ENCODE measurements at places on chromosomes 3 and 15.

DNA sequence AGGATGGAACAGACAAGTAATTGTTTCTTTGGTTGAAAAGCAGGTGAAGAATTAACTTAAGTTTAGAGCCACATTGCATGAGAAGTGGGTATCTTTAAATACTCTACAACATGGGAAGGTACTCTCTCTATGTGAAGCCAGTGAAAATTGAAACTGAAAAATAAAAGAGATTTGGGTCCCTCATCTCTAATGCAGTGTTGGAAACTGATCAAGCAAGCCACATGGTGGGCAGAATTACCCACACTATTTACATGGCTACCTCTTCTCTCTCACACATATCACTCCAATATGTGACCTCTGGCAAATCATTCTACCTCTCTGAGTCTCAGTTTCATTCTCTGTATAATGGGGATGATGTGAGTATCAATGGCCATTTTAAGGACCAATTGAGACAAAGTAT lies 339.0 kb downstream of the IL5RA start:
- DNase-seq = no peak

DNA sequence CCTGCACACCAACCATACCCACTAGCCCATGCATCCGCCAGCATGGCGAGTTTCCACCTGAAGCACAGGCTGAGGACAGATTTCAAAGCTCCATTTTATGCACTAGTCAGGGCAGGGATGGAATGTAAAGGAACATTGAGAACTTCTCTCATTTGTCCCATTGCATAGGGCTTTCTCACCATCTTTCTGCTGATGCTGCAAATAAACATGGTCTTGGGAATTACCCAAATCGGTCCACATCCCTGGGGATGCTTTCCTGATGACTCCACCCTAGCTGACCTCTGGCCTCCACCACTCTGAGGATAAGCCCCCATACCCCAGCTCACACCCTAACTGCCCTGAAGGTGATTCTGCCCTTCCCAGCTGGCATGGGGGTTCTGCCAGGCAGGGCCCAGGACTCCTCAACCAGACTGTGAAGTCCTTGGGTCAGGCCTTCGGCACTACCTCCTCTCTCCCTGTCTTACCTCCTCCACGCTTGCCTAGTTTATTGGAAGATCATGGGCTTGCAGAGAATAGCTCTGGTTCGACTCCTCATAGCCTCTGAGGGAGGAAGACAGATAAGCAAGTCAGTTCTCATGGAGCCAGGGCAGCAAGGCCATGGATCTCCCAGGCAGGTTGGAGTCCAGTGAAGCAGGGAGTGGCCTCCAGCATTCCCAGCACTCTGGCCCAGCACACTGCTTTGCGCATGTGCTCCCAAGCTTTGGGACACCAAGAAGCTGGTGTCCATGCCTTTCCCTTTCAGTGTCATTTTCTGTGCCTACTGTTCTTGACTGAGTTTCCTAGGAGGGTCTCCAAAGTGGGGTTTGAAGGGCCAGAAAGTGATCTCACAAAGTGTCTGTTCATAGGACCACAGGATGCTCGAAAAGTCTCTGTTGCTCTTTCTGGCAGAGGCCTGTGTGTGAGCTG lies 27.6 kb upstream of the XYLB start:
- no peak for DNase-seq

- no peak for DNase-seq
Observed at GRCh38 chr3:8325306-8325705, 176.3 kb upstream of the LMCD1 start.

- no peak for DNase-seq
Observed at GRCh38 chr15:60704129-60704528, 225.2 kb upstream of the ICE2 start.

DNA sequence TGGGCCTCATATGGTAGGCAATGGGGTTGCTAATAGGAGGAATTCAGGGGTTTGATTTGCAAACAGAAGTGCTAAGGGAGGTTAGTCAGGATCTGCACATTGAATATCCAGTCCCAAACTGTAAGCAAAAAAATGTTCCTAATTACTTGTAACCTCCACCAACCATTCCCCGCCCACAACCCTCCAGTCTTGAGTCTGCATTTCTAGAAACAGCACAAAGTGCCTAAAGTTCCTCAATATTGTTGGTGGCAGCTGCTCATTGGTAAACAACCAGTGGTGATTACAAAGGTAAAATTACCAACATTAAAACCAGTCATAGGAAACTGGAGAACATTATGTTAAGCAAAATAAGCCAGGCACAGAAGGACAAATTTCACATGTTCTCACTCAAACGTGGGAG lies 18.9 kb downstream of the HDC start:
- no peak for DNase-seq

DNA sequence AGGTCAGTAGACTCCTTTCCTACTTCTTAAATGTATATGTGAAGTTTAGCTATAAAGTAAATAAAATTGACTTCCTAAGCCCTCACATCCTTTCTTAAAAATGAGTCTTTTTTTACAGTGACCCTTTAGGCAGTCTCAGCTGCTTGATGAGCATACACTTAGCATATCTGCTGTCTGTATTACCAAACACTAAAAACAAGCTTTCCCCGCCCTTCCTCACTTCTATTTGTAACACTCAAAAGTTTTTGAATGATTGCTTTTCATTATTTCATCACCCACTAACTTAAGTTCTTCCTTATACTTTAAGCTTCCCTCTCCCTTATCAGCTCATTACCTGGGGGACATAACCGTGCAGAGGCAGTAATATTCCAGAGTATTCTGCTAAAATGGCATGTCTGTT lies 89.4 kb downstream of the PLOD2 start:
- DNase-seq = no peak

DNA sequence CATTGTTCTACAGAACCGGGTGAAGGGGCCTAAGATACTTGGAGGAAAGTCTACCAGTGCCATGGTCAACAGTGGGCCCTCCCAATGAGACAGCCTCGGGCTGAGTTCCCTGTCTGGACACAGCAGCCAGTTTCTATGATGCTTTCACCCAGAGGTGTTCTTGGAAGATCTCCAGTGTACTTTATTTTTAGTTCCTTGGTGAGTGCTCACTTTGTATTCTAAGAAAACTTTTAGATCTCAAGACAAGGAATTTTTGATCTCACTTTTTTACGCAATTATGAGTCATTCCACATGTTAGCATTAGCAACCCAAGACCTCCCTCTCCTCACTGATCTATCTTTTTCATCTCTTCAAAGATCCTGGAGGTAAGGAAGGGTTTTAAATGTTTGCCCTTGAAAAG lies 287.7 kb downstream of the RORA start:
- no peak for DNase-seq

DNA sequence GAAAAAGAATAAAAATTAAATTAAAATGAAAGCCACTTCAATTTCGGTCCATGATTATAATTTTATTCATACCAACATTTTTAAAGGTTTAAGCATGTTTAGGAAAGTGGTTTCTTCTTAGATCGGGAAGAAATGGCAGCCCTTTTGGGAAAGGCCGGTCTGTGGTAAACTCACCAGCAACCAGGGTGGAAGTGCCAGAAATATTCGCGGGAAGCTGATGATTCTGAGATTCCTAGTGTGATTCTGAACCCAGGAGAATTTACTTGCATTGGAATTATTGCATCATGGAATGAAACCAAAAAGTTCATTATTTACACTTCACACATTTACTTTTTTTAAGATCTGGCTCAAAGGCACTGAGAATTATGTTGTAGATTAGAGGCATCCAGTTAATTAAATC lies 97.2 kb upstream of the CCNL1 start:
- no peak for DNase-seq

- DNase-seq = no peak
Observed at GRCh38 chr3:136844724-136845123, 17.3 kb upstream of the NCK1 start.

DNA sequence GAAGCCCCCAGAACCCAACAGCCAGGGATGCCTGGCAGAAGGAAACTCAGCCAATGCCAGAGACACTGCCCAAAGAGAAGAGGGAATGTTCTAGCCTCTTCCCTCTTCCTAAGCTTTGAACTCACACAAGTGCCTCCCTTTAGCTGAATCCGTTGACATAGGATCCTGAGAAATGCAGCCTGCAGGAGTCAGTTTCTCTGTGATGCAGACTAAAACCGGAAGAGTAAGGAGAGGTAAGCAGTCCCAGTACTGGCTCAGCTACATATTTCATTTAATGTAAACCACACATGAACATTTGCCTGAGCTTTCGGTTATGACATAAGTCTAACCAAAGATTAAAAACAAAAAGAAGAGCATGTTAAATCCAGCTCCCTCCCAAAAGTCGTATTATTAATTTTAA lies 768.7 kb downstream of the TBL1XR1 start:
- DNase-seq = no peak

DNA sequence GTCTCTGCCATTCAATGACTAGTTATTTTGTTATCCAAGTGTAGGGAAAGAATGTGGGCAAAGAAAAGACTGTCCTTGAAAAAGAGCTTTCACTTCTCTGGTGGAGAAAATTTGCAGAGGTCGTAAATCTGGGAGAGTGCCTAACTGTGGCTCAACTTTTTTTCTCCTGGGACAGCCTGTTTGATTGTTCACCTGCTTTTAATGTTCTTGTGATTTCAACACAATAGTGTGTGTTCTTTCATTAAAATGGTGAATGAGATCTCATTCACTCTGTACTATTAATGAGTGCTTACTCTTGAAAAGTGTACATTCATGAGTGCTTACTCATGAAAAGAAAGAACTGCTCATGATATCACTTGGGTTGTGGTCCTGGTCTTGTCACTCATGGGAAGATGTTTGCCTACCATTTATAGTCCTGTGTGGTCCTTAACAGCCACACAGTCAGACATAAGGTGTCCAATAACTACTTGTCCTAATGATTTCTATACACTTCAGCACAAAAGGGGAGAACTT lies 567.3 kb downstream of the GRM7 start:
- DNase-seq = no peak

DNA sequence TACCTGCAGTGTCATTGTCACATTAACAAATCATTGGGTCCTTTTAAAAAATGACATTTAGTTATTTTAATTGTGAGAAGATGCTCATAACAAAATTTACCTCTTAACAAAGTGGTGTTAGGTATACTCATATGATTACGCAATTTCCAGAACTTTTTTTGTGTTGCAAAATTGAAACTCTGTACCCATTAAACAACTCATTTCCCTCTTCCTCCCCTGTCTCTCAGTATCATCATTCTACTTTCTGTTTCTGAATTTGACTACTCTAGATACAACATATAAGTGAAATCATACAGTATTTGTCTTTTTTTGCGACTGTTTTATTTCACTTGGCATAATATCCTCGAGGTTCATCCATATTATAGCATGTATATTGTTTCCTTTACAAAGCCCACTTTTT lies 58.7 kb upstream of the CHST2 start:
- no peak for DNase-seq

- no peak for DNase-seq
Observed at GRCh38 chr15:77032052-77032646, 37.2 kb downstream of the PSTPIP1 start.

DNA sequence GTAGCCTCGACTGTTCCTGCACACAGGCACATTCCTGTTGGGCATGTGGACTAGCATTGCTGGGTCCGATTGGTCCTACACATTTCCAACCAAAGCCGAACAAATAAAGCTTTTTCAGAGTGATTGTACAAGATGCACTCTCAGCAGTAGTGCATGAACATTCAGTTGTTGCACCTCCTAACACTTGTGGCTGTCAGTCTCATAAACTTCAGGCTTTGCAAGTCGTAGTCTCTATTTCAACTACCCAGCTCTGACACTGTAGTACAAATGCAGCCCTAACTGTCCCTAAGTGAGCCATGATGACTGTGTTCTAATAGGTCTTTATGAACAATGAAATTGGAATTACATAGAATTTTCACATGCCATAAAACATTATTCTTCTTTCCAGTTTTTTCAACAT lies 281.7 kb upstream of the ATP10A start:
- DNase-seq = no peak

DNA sequence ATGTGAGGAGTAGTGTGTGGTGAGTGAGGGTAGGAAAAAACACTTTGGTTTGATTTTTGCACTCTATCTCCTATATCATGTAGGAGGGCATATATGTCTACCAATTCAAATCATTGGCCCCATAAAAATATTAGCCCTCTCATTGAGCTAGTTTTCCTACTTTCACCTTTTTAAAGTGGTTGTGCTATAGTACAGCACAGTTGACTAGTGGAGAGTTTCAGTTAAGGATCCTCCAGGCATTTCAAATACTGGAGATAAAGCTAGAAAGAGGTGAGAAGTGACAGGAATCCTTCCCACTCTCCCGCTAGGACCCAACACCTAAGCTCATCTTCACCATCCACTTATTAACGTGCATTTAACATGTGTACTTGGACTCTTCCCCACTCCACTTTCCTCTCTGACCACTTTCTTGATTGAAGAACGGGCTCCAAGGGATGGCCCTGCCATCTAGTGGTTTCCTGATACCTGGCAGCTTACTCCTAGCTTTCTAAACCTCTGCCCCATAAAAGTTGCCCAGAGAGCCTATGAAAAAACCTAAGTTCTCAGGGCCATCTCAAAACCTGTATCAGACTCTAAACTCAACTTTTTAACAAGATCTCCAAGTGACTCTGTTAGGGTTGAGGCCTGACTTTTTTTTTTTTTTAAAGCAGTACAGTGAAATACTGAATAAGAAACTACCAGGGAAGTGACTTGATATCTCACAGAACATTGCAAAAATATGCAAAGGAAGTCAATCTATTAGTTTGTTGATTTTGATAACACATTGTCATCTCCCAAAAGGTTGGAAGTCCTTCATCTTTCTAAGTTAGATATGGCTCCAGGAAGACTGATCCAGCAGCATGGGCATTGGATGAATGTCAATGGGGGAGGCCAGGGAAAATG lies 17.9 kb downstream of the IL12A start:
- DNase-seq = no peak

GRCh38 chr15:60087561-60087960 lies 83.5 kb downstream of the FOXB1 start:
- no peak for DNase-seq

DNA sequence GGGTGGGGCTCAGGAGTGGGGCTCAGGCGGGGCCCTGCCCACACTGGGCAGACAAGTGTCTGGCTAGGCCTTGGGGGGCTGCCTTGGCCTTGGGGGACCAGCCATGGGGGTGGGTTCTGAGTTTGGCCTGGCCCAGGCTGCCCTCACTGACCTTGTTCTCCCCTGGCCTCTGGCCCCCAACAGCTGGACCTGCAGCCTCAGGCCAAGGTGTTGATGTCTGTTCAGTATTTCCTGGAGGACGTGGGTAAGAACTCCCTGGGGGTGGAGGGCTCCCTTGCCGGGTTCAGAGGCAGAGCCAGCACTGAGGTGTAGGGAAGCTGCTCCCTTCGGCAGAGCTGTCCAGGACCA lies 20.0 kb downstream of the PRKCD start:
- no peak for DNase-seq

DNA sequence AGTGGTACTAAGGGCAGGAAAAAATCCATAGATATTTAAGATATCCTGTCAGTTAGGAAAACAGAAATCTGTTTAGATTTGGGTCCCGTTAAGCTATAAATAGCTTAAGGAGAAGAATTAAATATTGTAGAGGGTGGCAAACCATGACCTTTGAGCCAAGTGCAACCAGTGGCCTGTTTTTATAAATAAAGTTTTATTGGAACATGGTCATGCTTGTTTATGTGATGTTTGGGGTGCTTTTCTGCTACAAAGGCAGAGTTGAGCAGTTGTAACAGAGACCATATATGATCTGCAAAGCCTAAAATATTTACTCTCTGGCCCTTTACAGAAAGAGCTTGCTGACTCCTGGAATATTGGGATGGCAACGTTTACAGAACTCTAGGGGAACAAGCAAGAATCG lies 66.3 kb downstream of the SQOR start:
- no peak for DNase-seq

Measured in mesothelial cell of epicardium (in vitro differentiated cells).